NCI-H526 (cell line): ENCODE measurements at places on chromosomes 16 and 17.
A peak's percentile ranks its signal among the peaks of the same experiment; 100 is the strongest.

DNA sequence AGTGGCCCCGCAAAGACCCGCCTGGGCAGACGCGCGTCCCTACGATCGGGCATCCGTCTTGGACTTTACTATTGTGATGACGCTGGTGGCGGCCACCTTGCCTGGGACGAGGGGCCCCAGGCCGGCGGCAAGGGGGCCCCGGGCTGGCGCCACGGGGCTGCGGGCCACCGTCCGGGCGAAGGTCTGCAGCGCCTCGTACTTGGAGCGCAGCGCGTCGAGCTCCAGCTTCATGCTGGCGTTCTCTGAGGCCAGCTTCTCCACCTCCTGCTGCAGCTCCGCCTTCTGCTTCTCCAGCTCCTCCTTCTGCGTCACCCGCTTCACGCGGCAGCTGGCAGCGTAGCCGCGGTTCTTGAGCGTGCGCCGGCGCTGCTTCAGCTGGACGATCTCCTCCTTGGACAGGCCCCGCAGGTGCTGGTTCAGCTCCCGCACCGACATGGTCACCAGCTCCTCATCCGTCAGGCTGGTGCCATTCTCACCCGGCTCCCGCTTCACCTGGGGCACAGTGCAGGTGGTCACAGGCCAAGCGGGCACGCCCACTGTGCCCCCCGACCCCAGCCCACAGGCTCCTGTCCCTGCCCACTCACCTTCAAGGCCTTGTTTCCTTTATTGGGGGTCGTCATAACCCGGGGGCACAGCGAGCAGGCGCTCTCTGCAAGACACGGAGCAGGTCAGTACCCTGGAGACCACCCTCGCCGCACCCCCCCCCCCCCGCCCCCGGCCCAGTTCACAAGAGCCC is 4.8 kb upstream of the SIRT7 start:
- no peak for DNase-seq

DNA sequence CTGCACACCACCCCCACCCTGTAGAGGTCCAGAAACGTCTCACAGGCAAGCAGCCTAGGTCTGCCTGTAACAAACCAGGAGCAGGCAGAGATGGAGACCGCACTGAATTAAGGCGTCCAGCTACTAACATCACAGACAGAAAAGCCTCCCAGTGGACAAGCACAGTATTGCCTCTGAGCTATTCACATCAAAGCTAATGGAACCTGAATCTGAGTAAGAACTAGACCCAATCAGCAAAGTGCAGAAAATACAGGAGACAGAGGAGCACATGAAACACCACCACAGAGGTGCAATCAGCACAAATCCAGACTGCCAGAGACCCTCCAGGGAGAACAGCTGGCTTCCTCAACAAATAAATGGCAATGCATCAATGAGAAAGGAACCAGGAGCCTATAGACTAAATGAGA is 22.2 kb upstream of the PEMT start:
- DNase-seq = peak; percentile 72

GRCh38 chr17:66309793-66310192 is 7.4 kb downstream of the PRKCA start:
- no peak for DNase-seq

DNA sequence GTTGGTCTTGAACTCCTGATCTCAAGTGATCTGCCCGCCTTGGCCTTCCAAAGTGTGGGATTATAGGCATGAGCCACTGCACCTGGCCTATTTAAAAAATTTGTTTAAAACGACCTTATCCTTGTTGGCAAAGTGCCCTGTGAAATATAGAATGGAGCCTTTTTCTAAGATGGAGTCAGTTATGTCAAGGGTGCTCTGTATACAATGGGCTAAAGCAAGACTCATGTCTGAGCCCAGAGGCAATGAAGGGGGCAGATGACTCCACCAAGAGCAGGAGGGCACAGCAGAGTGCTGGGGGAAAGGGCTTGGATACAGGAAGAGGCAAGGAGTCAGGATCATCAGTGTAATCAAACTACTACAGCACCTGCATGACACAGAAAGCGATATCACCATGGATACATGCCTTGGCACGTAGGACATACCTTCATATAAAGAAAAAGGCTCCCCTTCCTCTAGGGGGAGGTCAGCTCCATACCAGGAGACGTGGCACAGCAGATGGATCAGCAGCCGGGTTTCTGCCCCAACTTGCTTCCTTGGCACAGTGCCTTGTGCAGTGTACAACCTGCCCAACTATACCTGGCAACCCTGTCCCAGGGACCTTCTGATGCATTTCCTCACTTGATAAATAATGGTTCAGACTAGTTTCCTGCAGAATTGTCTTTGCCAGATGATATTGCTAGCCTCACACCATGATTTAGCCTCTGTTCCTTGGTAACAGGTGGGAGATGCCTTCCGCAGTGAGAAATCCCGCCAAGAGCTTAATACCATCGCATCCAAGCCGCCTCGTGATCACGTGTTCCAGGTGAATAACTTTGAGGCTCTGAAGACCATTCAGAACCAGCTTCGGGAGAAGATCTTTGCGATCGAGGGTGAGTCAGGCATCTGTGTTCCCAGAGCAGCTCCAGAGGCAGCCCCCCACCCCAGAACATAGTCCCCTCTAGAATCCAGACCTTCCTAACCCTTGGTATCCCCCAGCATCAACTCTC is 15.3 kb downstream of the ITGAM start:
- no peak for DNase-seq

GRCh38 chr16:2586241-2586640 is 48.4 kb downstream of the PDPK1 start:
- DNase-seq = no peak

DNA sequence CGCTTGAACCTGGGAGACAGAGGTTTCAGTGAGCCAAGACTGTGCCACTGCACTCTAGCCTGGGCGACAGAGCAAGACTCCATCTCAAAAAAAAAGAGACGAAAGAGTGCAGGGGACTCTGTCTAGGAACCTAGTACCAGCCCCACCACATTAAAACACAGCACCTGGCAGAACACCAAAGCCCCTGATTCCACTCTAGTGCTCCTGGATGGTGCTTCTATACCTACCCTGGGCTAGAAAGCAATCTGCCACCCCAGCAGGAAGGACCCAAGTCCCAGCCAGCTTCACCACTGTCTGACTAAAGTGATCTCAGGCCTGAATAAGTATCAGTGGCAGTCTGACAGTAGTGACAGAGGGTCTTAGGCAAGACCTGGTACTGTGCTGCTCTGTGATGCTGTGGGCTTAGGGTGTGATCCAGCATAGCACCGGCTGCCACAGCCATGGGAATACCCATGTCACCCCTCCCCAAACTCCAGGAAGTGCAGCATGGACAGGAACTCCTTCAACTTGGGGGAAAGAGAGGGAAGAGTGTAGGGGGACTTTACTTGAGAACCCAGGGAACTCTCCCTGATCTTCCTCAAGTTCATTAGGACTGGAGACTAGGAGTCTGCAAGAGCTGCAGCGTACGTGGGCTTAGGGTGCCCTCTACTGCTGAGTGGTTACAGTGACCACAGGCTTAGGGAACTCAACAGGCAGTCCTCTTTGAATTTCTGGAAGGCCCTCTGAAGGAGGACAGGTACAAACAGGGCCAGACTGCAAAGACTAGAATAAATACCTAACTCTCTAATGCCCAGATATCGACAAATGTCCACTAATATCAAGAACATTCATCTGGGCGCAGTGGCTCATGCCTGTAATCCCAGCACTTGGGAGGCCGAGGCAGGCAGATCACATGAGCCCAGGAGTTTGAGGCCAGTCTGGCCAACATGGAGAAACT is 30.0 kb upstream of the RNF43 start:
- peak; percentile 90 for DNase-seq

DNA sequence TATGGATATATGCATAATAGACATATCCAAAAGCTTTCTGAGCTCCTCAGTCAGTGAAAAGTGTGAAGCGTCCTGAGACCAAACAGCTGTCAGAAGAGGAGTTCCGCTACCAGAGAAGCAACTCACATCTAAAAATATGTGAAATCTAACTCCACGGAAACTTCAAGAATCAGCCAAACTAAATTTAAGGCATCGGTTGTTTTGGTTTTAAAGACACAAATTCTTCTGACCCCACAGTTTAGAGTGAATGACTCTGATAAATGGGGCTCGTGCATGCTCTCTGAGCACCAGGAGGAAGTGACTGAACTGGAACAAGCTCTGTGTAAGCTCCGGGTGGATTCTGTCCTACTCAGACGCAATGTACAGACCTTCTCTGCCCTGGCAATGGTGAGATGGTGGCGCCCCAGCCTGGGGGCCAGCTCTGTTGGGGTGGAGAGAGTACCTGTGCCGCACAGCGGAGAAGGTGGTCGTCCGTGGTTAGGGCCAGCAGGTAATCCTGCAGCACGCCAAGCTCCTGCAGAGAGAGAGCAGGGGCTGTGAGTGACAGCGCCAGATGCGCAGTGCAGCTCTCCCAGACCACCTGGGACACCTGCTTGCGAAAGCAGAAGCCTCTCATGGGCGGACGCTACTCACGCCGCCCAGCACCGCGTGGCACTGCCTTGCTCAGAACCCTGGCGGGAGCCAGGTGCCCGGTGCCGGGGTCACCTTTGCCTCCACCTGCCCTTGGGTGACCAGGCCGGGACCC is 44.4 kb upstream of the ATP2A3 start:
- DNase-seq = no peak

DNA sequence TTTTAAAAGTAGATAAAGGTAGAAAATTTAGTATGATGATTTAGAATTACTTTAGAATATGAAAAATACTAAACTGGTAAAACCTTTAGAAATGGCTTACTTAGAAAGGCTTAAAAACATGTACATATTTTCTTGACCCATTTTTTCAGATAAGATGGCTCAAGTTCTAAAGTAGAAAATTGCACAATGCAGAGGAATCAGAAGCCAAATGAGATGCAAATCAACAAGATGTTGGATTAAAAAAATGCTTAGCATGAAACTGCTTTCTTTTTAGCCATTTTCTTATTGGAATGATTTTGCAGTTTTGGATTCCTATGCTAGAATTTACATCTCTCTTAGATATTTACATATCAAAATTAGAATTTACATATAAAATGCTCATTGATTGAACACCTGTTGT is 1.5 kb upstream of the KRTAP3-1 start:
- peak; percentile 33 for DNase-seq

GRCh38 chr17:49680314-49680713 is 2.4 kb upstream of the SPOP start:
- DNase-seq = no peak

- peak; percentile 51 for DNase-seq
Measured at GRCh38 chr17:14784997-14785696, 480.0 kb downstream of the PMP22 start.

DNA sequence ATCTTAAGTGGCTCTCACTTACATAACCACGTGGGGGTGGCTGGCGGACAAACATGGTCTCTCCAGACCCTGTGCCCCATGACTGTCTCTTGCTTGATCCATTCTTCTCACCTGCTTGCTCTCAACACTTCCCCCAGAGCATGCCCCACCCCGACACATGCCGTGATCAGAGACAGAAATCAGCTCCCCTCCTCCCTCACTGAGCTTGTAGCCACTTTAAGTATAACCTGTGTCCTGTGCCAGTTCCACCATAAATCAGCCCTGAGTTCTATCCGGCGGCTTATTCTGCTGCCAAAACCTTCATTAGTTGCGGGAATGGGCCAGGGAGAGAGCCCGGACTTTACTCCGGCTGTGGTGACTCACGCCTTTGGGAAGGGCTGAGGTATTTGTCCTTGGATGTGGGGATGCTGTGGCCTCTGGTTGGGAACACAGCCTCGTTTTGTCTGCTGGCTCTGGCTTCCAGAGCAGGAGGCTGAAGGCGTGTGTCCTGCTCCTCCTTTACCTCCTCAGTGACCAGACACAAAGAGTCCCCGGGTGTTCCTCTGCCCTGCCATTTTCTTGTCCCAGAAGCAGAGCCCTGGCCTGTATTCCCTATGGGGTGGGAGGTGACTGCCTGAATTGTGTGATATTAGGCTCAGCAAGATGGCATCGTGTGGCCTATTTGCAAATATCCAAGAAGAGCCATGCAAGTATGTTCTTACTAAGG is 21.1 kb downstream of the ANKRD40 start:
- DNase-seq = no peak

DNA sequence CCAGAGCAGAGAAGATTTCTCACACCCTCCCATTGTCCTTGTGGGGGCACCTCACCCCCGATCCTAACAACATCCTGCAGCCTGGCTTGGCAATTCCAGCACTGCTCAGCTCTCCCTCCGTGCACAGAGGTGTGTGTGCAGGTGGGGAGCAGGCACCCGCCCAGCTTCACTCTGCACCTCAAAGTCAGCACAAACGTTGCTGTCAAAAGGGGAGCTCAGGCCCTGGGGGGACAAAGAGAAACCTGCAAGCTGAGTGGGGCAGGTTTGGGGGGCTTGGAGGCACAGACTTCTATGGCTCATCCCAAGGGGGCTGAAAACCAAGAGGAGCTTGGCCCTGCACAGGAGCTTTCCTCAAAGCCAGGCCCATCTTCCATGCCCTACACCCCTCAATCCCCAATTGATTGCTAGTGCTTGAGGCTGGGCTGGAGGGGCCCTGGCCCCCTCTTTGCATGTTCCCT is 231.9 kb upstream of the TNRC6C start:
- no peak for DNase-seq

DNA sequence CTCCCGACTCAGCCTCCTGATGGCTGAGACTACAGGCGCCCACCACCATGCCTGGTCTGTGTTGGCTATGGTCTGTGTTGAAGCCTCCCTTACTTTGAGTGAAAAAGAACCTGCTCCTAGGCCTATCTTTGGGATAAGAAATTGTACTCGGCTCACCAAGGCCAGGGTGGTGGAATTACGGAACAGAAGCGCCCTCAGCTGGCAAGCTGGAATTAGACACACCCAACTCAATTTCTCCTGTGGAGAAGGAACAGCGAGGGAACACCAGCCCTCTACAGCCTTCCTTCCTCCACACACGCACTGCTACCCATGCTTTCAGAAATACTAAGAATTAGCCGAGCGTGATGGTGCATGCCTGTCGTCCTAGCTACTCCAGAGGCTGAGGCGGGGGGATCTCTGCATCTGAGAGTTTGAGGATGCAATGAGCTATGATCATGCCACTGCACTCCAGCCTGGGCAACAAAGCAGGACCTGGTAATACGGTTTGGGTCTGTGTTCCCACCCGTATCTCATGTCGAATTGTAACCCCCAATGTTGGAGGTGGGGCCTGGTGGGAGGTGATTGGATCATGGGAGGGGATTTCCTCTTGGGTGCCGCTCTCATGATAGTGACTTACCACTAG is 40.1 kb upstream of the RBBP6 start:
- peak; percentile 46 for DNase-seq

GRCh38 chr17:76017481-76018339 is 9.4 kb downstream of the EVPL start:
- no peak for DNase-seq

DNA sequence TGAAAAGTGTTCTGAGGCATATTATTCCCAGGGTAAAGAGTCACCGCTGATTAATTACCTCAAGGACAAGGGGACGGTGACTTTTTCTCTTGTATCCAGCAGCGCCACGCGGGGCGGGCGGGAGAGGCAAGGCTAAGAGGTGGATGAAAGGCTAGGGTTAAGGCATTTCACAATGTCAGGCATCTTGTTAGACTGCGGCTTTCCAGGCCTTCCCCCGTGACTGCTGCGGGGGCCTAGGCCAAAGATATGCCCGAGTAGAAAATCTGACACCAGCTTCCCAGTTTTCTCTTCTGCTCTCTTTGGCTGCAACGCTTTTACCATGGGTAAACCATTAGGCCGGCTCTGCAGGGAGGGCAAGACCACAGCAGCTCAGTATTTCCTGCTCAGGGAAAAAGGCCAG is 698.2 kb downstream of the MAF start:
- DNase-seq = no peak
